ENCODE measurements at places on chromosomes 16 and 17. TPM values are rescaled to one million over a fixed set of nuclear protein-coding genes. Genes with fewer than 3 reads are reported as not detected.

- DNase-seq: no peak
Observed at GRCh38 chr17:79840269-79840988, 1.2 kb upstream of the CBX4 start.

GRCh38 chr17:57174591-57174990, 81.7 kb upstream of the MSI2 start:
- no peak for DNase-seq

The SIAH1 gene
- 12.2 TPM for total RNA-seq

DNA sequence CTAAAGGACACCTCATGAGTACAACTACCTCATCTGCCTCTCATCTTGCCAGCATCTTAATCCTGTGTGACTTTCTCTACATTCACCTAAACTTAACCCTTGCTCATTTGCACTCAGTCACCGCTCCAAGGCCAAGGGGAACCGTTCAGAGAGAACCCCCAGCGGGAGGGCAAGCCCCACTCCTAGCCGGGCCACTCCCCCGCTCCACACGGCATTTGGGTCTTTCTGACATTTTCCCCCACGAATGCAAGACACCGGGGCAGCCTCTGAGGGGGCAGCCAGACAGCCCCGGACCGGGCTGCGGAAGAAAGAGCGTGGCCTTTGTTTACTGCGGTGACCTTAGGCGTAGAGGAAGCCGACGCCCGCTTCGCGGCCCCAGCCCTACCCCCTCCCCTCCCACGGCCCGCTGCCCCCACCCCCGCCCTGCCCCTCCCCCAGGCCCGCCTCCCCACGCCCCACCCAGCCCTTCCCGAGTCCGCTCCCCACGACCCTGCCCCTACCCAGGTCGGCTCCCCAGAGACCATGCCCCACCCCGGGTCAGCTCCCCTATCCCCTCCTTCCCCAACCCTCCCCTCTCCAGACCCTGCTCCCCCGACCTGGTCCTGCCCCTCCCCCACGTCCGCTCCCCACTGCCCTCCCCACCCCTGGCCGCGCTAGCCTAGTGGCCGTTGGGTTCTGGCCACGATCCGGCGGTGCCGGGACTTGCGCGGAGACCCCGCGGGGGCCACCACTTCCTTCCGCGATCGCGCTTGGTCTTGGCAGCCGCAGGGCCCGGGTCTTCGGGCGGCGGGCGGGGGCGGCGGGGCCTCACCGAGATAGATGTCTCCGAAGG, 789 bp downstream of the CSNK1D start:
- DNase-seq: peak; percentile 45

- DNase-seq: peak; percentile 71
Observed at GRCh38 chr17:78253946-78254672, 22.7 kb downstream of the TMEM235 start.

- DNase-seq: no peak
Observed at GRCh38 chr17:82915010-82915756, 75.4 kb upstream of the ZNF750 start.

The C16orf46 gene
- 1.4 TPM for total RNA-seq

- no peak for DNase-seq
Observed at GRCh38 chr17:56581635-56582627, 11.6 kb upstream of the NOG start.

GRCh38 chr16:50692999-50693781, at the start of gene NOD2:
Gene NOD2, plus strand, starts transcription at chr16:50693606. Its CDS starts 5,890 bp downstream, at chr16:50699496.
- DNase-seq: peak; percentile 24

The IQCK gene
- total RNA-seq: 5.4 TPM

GRCh38 chr16:21075252-21075651, 75.4 kb downstream of the DNAH3 start:
- DNase-seq: no peak

- DNase-seq: no peak
Observed at GRCh38 chr17:56506349-56506748, 87.2 kb upstream of the NOG start.

DNA sequence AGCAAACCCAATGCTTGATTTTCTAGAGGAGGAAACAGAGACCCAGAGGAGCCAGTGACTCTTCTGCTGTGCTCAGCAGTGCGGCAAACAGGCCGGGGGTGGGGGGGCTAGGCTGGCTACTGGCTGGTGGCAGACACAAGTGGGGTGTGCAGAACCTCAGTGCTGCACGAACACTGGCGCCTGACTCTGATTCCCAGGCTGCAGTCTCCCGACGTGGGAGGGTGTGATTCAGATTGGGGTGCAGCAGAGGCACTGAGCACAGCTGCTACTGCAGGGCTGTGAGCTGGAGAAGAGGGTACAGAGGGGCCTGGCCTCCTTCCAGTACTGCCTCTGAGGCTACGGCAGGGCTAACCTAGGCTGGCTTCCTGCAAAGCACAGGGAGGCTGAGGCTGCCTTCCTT, 8.1 kb downstream of the RPL19 start:
- DNase-seq: no peak

The RAB37 gene
- 0.29 TPM for total RNA-seq

- no peak for DNase-seq
Observed at GRCh38 chr16:87119748-87120147, 197.4 kb downstream of the C16orf95 start.

DNA sequence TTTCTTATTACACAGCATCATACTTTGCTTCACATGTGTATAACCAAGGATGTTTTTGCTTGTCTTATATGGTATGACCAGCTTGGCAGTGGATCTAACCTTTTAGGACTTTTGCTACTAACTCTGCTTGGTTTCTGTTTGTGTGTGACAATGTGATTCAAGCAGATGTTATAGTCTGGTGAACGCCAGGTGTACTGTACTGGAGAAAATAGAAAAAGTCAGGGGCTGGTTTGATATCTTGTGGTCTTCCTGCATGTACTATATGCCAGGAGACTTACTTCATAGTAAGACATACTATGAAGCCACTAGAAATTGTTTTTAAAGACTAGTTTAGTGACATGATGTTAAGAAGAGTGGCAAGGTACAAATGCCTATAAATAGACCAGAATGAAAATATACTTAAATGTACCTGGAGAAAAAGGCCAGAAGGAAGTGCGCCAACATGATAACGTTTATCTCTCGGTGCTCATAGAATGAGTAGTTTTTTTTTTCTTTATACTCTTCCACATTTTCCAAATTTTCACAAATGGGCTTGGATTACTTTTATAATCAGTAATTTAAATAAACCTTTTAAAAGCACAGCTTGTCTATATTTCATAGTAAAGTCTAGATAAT, 112.3 kb downstream of the PRKCA start:
- DNase-seq: no peak

GRCh38 chr17:62790564-62790986, 17.5 kb downstream of the MARCHF10 start:
- no peak for DNase-seq

The PDILT gene
- total RNA-seq: not detected

DNA sequence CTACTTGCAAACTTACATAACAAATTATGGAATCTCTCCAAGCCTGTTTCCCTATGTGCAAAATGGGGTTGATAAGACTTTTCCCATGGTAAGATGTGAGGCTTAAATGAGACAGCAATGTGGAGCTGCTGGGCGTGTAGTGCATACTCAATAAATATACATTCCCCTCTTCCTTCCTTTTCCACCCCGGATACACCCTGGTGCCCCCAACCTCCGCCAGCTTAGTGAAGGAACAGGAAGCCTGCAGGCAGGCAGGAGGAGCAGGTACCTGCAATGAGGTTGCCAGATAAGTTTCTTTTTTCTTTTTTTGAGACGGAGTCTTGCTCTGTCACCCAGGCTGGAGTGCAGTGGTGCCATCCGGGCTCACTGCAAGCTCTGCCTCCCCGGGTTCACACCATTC, 14.9 kb downstream of the C17orf50 start:
- no peak for DNase-seq

DNA sequence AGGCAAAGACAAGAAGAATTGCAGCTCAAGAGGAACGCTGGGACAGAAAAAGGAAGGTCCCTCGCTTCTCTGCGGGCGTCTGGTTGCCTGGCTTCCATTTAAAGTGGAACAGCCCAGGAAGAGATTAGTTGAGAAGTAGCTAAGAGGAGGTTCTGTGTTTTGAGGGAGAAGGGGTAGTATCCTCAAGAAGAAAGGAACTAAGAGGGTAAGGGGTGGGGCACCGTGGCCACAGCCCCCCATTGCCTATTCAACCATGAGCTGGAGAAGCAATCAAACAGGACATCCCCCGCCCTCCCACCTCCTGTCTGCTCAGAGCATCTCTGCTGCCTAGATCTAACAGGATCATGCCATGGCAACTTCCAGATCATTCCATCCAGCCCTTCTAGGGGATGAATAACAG, 18.1 kb upstream of the CALB2 start:
- DNase-seq: no peak

The TMEM235 gene
- total RNA-seq: not detected

DNA sequence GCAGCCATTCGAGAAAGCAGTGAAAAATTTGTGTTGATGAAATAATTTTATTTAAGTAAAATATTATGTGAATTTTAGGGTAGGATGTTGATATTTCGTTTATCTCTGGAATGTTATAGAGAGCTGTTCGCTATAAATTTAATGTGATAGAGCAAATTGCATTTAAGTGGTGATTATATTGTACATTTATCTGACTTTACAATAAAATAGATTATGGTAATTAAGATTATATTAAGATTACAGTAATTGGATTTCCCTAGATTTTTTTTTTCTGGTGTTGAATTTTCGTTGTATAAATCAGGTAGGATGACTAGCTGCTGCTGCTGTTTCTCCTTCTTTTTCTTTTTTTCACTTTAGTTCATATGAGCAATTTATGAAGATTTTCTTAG, 71.0 kb downstream of the AATF start:
- no peak for DNase-seq

The KRTAP1-1 gene
- not detected for total RNA-seq

DNA sequence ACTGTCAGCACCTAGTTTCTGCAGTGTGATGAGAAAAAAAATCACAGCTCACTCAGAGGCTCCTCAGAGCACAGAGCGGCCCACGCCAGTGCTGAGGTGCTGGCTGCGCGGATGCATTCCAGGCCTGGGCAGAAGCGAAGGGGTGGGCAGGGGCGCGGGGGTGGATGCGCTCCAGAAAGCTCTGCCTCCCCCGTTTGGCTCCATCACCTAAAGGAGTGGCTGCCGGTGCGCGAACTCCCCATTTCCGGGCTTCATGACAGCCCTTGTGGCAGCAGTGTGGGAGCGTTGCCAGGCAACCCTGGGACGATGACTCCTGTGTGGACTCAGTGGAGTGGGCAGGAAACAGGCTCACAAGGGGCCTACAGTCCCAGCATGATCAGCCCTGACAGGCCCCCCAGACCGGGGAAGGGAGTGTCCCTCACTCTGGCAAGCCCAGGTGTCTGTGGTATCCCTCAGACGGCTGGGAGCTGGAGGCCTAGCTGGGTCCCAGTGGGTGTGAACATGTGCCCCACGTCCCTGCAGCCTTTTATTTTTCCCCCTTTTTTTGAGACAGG, 32.8 kb upstream of the NUDT16L1 start:
- DNase-seq: peak; percentile 82

DNA sequence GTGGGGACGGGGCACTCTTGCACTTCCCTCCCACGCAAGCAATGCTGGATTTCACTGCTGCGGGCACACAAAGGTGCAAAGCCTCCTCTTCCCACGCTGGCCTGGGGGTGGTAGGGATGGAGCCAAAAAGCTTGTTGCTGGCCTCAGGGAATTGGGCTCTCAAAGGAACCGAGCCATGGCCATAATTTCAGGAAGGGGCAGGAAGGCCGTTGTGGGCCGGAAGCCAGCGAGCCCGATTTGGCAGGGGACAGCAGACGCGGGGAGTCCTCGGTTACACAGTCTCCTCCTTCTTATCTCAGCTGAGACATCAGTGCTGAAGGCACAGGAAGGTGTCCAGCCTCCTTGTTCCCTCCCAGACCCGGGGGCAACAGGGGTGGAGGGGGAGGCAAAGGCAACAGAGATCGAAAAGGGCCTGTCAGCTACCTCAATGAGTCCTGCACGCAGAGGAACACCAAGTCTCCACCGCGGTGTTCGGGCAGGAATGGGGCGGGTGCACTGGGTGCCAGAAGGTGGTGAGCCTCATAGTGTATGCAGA, 59.5 kb downstream of the SLFN11 start:
- DNase-seq: no peak

GRCh38 chr17:76946772-76947135, 78.5 kb downstream of the MGAT5B start:
- DNase-seq: no peak

DNA sequence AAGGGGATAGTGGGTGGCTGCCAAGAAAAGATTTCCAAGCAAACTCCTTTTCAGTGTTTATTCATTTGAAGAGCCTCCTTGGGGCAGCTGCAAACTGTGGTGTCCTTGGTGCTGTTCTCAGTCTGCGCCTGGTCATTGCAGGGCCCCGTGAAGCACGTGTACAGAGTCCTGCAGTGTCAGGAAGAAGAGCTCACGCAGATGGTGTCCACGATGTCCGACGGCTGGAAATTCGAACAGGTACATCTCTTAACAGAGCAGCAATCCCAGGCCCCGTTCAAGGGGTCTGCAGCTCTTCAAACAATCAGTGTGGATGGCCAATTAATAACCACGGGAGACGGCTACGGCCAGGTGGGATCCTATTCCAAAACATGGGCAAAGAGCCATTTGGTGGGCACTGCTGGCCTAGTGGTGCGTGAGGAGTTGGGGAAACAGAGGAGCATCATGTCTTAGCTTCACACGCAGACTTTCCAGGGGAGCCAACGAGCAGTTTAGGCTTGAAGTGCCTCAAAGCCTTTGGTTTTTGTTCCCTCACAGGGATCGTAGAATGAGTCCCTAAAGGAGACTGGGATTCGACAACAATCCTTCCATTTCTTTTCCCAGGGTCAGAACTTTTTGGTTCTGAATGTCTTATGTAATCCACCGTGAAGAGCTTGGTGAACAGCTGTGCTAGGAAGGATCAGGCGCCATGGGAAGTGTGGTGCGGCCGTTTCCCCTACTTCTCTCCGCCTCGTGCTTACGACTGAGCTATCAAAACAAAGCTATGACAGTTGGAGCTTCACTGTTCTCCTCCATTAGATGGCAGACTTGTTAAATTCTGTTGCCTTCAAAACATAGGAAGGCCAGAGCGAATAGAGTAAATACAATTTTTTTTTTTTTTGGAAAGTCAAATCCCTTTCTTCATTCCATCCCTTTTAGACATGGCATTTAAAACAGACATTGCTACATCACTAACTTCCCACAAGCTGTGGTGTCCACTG, 12.6 kb downstream of the KCTD2 start:
- no peak for DNase-seq

DNA sequence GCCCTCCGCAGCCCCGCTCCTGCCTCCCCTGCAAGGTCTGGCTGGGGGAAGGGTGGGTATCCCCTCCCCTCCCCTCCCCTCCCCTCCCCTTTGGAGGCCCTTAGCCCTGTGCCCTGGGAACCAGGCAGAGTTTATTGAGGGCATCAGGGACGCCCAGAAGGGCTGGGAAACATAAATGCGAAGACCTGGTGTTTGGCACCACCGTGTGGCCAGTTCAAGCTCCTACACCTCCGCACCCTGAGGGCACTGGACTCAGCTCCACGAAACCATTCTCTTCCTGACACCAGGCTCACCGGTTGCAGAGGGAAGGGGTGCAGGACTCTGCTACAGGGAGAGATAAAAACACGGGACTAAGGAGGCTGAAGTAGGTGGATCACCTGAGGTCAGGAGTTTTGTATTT, 1.0 kb upstream of the AIPL1 start:
- peak; percentile 56 for DNase-seq

The KRT40 gene
- not detected for total RNA-seq

- no peak for DNase-seq
Observed at GRCh38 chr17:81323083-81323369, 27.9 kb upstream of the SLC38A10 start.

GRCh38 chr16:28935346-28935745, 3.6 kb downstream of the CD19 start:
- DNase-seq: no peak

GRCh38 chr17:49738456-49739163, 25.3 kb downstream of the FAM117A start:
- DNase-seq: no peak

- no peak for DNase-seq
Observed at GRCh38 chr17:42456223-42457106, 2.2 kb upstream of the ATP6V0A1 start.
